ENCODE measurements at places on chromosomes 2 and 18. TPM values are rescaled to one million over a fixed set of nuclear protein-coding genes. Genes with fewer than 3 reads are reported as not detected.
A peak's percentile ranks its signal among the peaks of the same experiment; 100 is the strongest.

- H3K36me3 ChIP-seq: no peaks in the 10 kb centered on the region
- no peak overlapping the region for H3K4me3 ChIP-seq
- DNase-seq: no peak
- H3K4me1 ChIP-seq: no peaks in the 10 kb centered on the region
- no peak overlapping the region for H3K27ac ChIP-seq
Measured at GRCh38 chr2:196041786-196042185, 26.9 kb downstream of the DNAH7 start.

DNA sequence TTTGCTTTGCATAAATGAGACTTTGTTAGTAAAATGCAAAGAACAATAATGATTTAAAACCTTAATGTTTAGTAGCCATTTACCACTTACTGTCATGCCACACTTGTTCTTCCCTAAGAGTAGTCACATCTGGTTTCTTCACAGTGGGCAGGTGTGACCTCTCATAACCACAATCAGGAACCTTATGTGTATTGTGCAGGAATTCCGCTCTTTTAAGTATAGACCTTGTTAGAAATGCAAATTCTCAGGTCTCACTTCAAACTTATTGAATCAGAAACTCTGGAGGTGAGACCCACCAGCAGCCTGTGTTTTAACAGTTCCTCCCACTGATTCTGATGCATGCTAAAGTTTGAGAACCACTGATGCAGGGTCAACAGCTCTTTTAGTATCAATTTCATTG is 518.8 kb upstream of the MEX3C start:
- no peak overlapping the region for H3K27ac ChIP-seq
- no peaks in the 10 kb centered on the region for H3K27me3 ChIP-seq
- H3K4me3 ChIP-seq: no peak overlapping the region

DNA sequence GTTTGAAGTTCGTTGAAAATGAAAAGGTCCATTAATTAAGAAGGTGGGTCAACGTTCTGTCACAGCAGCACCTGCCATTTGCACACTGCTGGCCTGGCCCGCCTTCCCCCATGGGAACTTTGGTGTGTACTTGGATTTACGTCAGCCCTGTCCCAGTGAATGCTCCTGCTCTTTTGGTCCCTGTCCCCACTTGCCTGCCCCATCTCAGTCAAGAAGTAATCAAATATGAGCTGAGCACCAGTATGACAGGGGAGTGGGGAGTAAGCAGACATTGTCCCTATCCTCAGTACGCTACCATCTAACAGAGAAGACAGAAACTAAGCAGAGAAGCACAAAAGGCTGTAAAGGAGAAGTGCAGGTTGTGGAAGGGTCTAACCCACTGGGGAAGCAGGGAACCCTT is 65.1 kb downstream of the SLC4A3 start:
- H3K27me3 ChIP-seq: no peaks in the 10 kb centered on the region
- H3K4me1 ChIP-seq: no peaks in the 10 kb centered on the region
- H3K4me3 ChIP-seq: no peak overlapping the region
- DNase-seq: no peak
- H3K27ac ChIP-seq: no peak overlapping the region
- H3K36me3 ChIP-seq: no peaks in the 10 kb centered on the region

DNA sequence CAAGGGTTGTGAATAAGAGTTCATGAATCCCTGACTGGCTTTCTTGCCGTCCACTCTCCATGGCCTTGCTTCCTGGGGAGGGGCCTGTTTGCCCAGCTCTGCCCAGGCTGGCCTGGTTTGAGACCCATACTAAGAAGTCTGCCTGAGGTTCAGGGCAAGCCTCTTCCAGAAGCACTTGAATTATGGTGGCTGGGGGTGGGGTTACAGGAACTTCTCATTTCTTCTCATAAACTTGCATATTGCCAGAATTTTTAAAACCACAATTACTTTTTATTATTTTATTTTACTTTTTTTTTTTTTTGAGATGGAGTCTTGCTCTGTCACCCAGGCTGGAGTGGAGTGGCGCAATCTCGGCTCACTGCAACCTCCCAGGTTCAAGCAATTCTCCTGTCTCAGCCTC is 42.0 kb downstream of the GORASP2 start:
- no peak overlapping the region for H3K4me3 ChIP-seq
- H3K4me1 ChIP-seq: peaks cover 15% of the 10 kb centered on the region
- peaks cover 11% of the 10 kb centered on the region for H3K36me3 ChIP-seq
- H3K27me3 ChIP-seq: no peaks in the 10 kb centered on the region

DNA sequence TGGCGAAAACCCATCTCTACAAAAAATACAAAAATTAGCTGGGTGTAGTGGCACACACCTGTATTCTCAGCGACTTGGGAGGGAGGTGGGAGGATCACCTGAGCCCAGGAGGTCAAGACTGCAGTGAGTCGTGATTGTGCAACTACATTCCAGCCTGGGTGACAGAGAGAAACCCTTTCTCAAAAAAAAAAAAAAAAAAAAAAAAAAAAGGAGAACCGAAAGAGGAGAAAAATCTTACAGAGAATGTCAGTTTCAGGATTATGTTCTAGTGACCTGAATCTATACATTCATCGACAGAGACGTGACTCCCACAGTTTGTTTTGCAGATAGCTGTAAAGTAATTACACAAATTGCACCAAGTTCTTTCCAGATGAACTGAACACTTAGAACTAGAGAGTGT is 187.8 kb downstream of the FTCDNL1 start:
- no peaks in the 10 kb centered on the region for H3K27me3 ChIP-seq
- no peaks in the 10 kb centered on the region for H3K4me1 ChIP-seq
- no peak overlapping the region for H3K27ac ChIP-seq
- no peak for DNase-seq
- no peak overlapping the region for H3K4me3 ChIP-seq

DNA sequence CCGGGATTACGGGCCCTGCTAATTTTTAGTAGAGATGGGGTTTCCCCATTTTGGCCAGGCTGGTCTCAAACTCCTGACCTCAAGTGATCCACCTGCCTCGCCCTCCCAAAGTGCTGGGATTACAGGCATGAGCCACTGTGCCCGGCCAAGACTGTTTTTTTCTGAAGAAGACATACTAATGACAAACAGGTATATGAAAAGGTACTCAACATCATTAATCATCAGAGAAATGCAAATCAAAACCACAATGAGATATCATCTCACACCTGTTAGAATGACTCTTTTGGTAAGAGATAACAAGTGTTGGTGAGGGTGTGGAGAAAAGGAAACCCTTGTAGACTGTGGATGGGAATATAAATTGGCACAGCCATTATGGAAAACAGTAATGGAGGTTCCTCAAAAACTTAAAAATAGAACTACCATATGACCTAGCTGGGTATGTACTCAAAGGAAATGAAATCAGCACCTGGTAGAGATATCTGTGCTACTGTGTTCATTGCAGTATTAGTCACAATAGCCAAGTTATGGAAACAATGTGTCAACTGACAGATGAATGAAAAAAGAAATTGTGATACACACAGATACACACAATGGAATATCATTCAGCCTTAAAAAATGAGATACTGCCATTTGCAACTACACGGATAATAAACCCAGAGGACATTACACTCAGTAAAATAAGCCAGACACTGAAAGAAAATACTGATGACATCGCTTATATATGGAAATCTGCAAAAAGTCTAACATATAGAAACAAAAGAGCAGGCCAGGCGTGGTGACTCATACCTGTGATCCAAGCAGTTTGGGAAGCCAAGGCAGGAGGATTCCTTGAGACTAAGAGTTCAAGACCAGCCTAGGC is 20.8 kb downstream of the SOS1 start:
- H3K4me1 ChIP-seq: peaks cover 25% of the 10 kb centered on the region
- no peak overlapping the region for H3K4me3 ChIP-seq
- H3K27ac ChIP-seq: no peak overlapping the region
- DNase-seq: no peak
- no peaks in the 10 kb centered on the region for H3K36me3 ChIP-seq

GRCh38 chr2:189344043-189344442 is 97.2 kb upstream of the WDR75 start:
- no peaks in the 10 kb centered on the region for H3K36me3 ChIP-seq
- H3K27ac ChIP-seq: peak overlapping the region; percentile 54
- DNase-seq: no peak
- H3K4me1 ChIP-seq: peaks cover 41% of the 10 kb centered on the region
- H3K4me3 ChIP-seq: no peak overlapping the region

- H3K4me3 ChIP-seq: no peak overlapping the region
- H3K36me3 ChIP-seq: no peaks in the 10 kb centered on the region
- H3K4me1 ChIP-seq: no peaks in the 10 kb centered on the region
- H3K27ac ChIP-seq: no peak overlapping the region
Measured at GRCh38 chr18:48583573-48583972, 44.7 kb downstream of the CTIF start.

- peaks cover 24% of the 10 kb centered on the region for H3K4me1 ChIP-seq
- no peak overlapping the region for H3K4me3 ChIP-seq
- DNase-seq: no peak
- peak overlapping the region; percentile 76 for H3K27ac ChIP-seq
- no peaks in the 10 kb centered on the region for H3K36me3 ChIP-seq
Measured at GRCh38 chr18:50013363-50014138, 181.4 kb downstream of the MYO5B start.

GRCh38 chr2:46872902-46873603 is 42.6 kb downstream of the MCFD2 start:
- no peak overlapping the region for H3K27ac ChIP-seq
- H3K27me3 ChIP-seq: no peaks in the 10 kb centered on the region
- no peaks in the 10 kb centered on the region for H3K36me3 ChIP-seq
- no peak overlapping the region for H3K4me3 ChIP-seq
- DNase-seq: peak; percentile 20

GRCh38 chr2:96158554-96158940 is 13.3 kb upstream of the DUSP2 start:
- H3K4me3 ChIP-seq: no peak overlapping the region
- H3K4me1 ChIP-seq: no peaks in the 10 kb centered on the region
- H3K27me3 ChIP-seq: no peaks in the 10 kb centered on the region
- peak; percentile 56 for DNase-seq
- no peak overlapping the region for H3K27ac ChIP-seq

Gene DAW1
- total RNA-seq: not detected

Gene SIX3
- not detected for total RNA-seq

Gene PPIL3
- total RNA-seq: 11.8 TPM

Data from sigmoid colon (tissue), 7 donors.